ENCODE measurements at places on chromosomes 11 and 22.

- H3K27ac ChIP-seq, result no peak overlapping the region
- ATAC-seq, result no peak
- no peaks in the 10 kb centered on the region for H3K27me3 ChIP-seq
Measured at GRCh38 chr11:43852057-43852636, 28.5 kb upstream of the ALKBH3 start.

DNA sequence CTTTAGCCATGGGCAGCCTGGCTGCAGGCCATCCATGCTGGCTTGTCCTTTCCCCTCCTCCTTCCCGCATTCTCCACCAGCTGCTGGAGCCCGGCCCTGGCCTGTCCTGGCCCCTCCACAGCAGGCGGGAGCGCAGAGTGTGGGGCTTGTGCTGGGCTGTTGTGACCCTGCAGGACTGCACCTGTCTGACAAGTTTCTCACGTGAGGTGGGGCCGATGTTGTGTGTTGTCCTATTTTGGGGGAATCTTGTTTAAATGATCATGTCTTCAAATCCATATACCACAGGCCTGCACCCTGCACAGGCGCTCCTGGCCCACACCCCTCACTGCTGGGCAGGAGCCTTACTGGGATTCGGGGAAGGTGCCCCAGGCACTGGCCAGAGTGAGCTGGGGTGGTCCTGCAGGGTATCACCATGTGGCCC is 30.4 kb downstream of the TBC1D22A start:
- H3K4me3 ChIP-seq, result no peak overlapping the region
- no peaks in the 10 kb centered on the region for H3K36me3 ChIP-seq
- no peak for ATAC-seq

DNA sequence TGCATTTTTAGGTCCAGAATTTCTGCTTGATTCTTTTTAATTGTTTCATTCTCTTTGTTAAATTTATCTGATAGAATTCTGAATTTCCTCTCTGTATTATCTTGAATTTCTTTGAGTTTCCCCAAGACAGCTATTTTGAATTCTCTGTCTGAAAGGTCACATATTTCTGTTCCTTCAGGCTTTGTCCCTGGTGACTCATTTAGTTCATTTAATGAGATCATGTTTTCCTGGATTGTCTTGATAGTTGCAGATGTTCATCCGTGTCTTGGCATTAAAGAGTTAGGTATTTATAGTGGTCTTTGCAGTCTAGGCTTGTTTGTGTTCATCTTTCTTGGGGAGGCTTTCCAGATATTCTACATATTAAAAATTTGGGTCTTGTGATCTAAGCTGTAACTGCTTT is 694.8 kb upstream of the CCDC179 start:
- no peak overlapping the region for H3K4me3 ChIP-seq
- no peaks in the 10 kb centered on the region for H3K27me3 ChIP-seq
- no peak overlapping the region for H3K27ac ChIP-seq

DNA sequence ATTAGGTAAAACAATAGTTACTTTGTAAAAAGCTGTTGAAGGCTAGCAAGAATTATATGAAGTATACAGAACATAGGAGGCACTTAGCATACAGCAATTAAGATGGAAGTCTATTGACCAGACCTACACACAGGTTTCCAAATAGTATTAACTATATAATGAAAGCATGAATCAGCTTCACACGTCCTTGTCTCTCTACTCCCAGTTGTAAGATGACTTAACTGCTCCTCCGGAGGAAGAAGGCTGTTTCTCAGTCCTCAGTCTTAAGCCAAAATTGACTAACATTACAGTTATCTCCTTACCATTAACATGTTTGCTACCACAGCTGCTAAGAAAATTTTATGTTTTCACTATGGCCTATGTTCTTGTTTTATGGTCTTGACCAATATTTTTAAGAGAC is 24.7 kb downstream of the SIK3 start:
- no peak overlapping the region for H3K27ac ChIP-seq
- no peak overlapping the region for H3K4me3 ChIP-seq
- ATAC-seq, result no peak
- no peaks in the 10 kb centered on the region for H3K27me3 ChIP-seq

- no peaks in the 10 kb centered on the region for H3K4me1 ChIP-seq
- H3K27me3 ChIP-seq, result no peaks in the 10 kb centered on the region
- no peaks in the 10 kb centered on the region for H3K36me3 ChIP-seq
- no peak for ATAC-seq
Measured at GRCh38 chr11:11731311-11732083, 109.7 kb upstream of the GALNT18 start.

DNA sequence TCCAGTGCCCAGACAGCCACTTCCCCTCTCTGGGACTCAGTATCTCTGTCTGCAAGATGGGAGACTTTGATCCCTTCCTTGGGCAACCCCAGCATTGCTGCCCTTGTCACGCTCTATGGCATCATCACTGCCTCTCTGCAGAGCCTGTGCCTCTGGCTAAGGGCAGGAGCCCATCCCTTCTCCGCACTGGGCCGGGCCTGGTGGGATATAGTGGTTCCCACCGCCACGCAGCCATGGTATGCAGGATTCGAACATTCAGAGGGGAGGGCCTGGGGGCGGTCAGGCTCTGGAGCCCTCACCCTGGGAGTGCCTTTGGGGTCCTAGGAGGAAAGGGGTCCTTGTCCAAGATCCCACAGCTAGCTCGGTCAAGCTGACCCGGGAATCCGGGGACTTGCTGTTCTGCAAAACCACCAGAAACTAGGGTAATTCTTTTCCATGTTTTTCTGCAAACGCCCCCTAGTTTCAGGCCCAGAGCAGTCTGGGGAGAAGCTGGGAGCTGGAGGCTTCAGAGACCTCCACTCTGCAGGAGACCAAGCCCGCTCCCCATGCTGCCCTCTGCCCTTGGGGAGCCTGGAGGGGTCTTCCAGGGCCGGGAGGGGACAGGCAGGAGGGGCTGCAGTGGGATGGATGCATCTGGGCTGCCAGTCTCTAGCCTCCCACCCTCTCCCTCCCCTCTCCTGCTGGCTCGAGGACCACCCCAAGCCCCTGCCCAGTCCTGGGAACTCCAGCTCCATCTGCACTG is 24.4 kb upstream of the CBX7 start:
- ATAC-seq, result no peak
- no peaks in the 10 kb centered on the region for H3K36me3 ChIP-seq
- H3K27me3 ChIP-seq, result no peaks in the 10 kb centered on the region
- H3K4me1 ChIP-seq, result peaks cover 55% of the 10 kb centered on the region
- H3K27ac ChIP-seq, result peak overlapping the region; percentile 71

DNA sequence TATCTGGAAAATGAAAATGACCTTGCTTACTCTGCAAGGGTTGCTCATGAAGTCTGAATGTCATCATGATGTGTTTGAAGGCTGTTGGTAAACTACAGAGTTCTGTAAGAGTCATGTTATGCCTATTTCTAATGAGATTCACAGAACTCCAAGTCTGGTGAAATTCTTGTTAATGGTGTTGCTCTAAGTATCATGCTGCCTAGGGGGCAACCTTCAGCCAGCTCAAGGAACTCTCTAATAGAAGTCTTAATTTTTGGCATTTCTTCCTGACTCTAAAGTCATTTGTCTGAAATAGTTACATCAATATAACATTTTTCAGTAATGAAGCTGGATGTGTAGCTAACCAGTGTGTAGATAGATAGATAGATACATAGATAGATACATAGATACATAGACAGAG is 302.8 kb downstream of the FAT3 start:
- H3K27ac ChIP-seq, result no peak overlapping the region
- no peaks in the 10 kb centered on the region for H3K36me3 ChIP-seq
- no peak overlapping the region for H3K4me3 ChIP-seq

- H3K27me3 ChIP-seq, result peaks cover 31% of the 10 kb centered on the region
- no peak for ATAC-seq
- no peaks in the 10 kb centered on the region for H3K36me3 ChIP-seq
- H3K4me1 ChIP-seq, result no peaks in the 10 kb centered on the region
- H3K27ac ChIP-seq, result no peak overlapping the region
- H3K4me3 ChIP-seq, result no peak overlapping the region
Measured at GRCh38 chr11:36313750-36314433, 17.8 kb downstream of the PRR5L start.

- no peak for ATAC-seq
- H3K36me3 ChIP-seq, result no peaks in the 10 kb centered on the region
- no peak overlapping the region for H3K27ac ChIP-seq
- H3K27me3 ChIP-seq, result no peaks in the 10 kb centered on the region
- H3K4me1 ChIP-seq, result no peaks in the 10 kb centered on the region
- no peak overlapping the region for H3K4me3 ChIP-seq
Measured at GRCh38 chr11:105203569-105204240, 64.1 kb upstream of the CARD18 start.

GRCh38 chr11:63883791-63884190 is 33.2 kb downstream of the RCOR2 start:
- ATAC-seq, result no peak
- no peaks in the 10 kb centered on the region for H3K36me3 ChIP-seq
- no peaks in the 10 kb centered on the region for H3K27me3 ChIP-seq
- no peak overlapping the region for H3K27ac ChIP-seq
- H3K4me3 ChIP-seq, result no peak overlapping the region
- peaks cover 2% of the 10 kb centered on the region for H3K4me1 ChIP-seq

- ATAC-seq, result no peak
- H3K4me1 ChIP-seq, result no peaks in the 10 kb centered on the region
- H3K27me3 ChIP-seq, result peaks cover 44% of the 10 kb centered on the region
- no peak overlapping the region for H3K4me3 ChIP-seq
Measured at GRCh38 chr22:47444746-47445065, 682.3 kb downstream of the TBC1D22A start.

DNA sequence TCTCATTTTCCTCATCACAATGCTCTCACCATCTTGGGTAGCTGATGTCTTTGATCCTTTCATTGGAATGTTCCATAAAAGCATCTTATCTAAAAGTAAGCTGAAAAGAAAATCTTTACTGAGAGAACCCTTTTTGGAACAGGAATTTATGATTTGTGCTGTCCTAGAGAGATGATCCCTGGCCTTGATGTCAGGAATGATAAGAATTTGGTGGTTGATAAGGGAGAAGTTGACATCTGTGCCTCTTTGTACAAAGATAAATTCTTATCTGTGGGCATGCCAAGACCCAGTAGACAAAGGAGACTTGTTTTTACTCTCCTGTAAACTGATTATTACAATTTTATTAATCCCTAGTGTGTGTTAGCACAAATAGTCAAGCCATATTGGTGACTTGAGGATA is 36.9 kb downstream of the NAALAD2 start:
- H3K27me3 ChIP-seq, result no peaks in the 10 kb centered on the region
- no peak overlapping the region for H3K27ac ChIP-seq
- no peaks in the 10 kb centered on the region for H3K4me1 ChIP-seq
- no peaks in the 10 kb centered on the region for H3K36me3 ChIP-seq
- no peak overlapping the region for H3K4me3 ChIP-seq

- H3K27ac ChIP-seq, result no peak overlapping the region
- no peak for ATAC-seq
- no peak overlapping the region for H3K4me3 ChIP-seq
- no peaks in the 10 kb centered on the region for H3K36me3 ChIP-seq
- H3K27me3 ChIP-seq, result no peaks in the 10 kb centered on the region
- H3K4me1 ChIP-seq, result peaks cover 4% of the 10 kb centered on the region
Measured at GRCh38 chr11:112566124-112566523, 305.5 kb upstream of the PLET1 start.

GRCh38 chr11:134170919-134171281 is 52.9 kb downstream of the NCAPD3 start:
- no peak overlapping the region for H3K4me3 ChIP-seq
- no peaks in the 10 kb centered on the region for H3K4me1 ChIP-seq
- no peak for ATAC-seq
- H3K27ac ChIP-seq, result no peak overlapping the region
- no peaks in the 10 kb centered on the region for H3K27me3 ChIP-seq
